SW480 (cell line): ENCODE measurements at places on chromosomes 7 and 10.

- peak; percentile 98 for DNase-seq
These were observed 14.7 kb upstream of the MICALL2 start for GRCh38 chr7:1473864-1474512.

DNA sequence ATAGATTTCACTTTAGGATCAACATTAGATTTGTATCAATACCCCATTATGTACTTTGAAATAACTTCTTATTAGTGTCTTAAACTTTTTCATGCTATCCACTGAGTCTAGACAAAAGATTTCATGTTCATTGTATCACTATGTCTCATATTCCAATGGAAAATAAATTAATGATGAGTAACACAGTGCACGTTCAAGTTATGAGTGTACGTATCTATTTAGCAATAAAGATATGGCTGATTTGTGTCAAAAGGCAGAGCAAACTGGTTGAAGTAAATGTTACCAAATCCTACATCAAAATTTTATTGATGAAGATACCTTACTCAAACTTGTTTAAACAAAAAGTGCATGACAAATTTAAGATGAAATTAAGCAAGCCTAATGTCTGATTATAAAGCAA, 102.4 kb downstream of the SEMA3E start:
- DNase-seq, result no peak

DNA sequence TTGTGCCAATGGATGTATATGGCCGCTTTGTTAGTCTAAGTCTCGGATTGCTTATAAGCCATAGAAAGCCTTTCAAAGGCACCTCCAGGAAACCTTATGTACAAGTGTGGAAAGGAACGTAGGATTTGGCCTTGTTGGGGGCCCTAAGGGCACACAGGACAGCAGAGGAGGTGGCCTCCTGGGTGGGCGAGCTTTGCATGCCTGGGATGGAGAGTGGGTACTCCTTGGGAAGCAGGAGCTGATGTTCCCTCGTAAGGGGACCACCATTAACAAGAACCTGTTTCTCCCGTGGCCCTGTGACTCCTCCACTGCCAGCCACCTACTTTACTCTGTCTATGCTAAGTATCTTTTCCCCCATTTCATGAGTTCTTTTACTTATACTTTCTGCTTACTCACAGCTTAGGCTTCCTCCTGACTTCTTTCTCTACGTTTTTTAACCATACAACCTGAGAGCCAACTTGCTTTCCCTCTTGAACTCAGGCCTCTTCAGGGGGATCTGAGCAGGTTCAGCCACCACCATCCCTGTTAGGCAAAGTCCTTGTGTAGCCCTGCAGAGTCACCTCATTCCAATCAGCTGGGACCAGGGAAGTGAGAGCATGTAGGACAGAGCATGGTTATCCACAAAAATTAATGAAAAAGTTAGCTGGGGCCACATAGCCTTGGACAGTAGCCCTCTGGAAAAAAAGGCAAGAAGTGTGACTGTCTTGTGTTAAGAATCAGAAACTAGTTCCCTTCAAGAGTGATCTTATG, 118.9 kb downstream of the NEBL start:
- DNase-seq, result no peak

GRCh38 chr10:58885146-58885545, 291.3 kb upstream of the PHYHIPL start:
- no peak for DNase-seq
